ENCODE measurements at places on chromosomes 6 and 20.

GRCh38 chr6:167652701-167653095 is 174.0 kb upstream of the AFDN start:
- no peak for DNase-seq

DNA sequence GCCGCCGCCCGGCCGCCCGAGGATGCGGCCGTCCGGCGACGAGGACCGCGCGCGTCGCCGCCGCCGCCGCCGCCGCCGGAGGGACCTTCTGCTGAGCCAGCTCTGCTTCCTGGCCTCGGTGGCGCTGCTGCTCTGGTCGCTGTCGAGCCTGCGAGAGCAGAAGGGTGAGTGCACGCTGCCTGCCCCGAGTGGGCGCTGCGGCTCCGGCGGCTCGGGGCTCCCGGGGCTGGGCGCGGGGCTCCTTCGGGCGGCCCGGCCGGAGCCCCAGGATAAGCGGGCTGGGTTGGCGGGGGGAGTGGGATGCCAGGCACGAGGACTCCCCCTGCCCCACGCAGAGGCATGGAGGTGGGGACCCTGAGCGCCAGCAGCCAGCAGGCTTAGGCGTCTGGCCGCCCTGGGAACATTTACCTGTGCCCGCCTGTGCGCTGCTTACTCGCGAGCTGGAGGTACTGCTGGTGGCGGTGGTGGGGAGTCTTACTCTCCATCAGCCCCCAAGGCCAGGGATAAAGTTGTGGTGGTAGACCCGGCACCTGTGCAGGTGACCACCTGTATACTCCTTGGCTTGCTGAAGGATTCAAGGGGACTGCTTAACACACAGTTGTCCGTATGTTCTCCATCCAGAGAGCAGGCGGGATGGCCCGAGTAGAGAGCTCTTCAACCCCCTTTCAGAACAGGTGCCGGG is 520 bp downstream of the SLC24A3 start:
- DNase-seq: no peak

- no peak for DNase-seq
Observed at GRCh38 chr6:79564636-79565035, 27.4 kb upstream of the LCA5 start.

DNA sequence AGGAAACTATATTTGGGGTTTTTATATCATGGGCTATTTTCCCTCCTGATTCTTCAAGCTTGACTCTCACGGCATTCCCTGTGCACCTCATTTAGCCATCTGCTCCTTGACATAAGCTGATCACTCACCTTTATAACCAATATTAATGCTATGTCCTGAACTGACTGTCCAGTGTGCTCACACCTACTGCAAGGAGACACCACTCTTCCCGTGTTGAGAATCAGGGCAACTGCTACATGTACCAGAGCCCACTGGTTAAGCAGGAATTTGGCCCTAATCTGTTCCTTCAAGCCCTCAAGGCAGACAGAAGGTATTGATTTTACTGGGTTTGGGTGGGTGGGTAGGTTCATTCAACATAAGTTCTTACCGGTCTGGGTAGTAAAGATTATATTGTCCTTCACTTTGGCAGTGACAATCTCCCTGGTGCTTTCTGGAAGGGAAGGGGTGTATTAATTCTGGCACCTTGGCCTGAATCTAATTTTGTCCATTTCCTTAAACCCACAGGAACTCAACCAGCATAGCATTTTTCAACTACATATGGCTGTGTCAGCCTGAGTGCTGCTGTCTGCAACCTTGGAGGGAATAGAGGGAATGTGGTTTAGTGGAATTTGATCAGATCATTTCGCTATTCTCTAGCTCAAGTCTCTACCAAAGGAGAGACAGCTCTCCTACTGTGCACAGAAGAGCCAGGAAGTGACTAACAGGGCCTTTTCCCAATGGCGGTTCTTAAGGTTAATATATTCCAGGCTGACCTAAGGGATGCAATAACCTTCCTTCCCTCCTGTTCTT is 293.2 kb downstream of the BTBD9 start:
- DNase-seq: no peak

- no peak for DNase-seq
Observed at GRCh38 chr6:139008117-139008516, 20.1 kb upstream of the REPS1 start.

Data from activated CD4-positive, CD25-positive, alpha-beta regulatory T cell treated with anti-CD3 and anti-CD28 coated beads, Interleukin-2, amount 50 U/mL, for 16 hours (primary cell).